Right lung (tissue), 10 donors: ENCODE measurements at places on chromosomes 6 and 20.

DNA sequence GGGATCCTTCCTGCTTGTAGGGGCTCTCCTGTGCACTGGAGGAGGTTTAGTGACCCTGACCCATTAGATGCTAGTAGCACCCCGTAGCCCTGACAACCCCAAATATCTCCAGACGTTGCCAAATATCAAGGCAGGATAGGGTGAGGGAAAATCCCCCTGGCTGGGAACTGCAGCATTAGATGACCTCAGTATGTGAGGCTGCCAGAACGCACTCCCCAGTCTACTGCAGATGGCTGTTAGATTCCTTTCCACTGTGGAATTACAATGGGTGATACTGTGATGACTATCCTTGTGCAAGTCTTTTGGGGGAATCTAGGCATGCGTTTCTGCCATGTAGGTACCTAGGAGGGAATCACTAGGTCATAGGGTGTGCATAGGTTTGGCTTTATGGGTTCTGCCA is 226.3 kb upstream of the KCNG1 start:
- no peak for DNase-seq

DNA sequence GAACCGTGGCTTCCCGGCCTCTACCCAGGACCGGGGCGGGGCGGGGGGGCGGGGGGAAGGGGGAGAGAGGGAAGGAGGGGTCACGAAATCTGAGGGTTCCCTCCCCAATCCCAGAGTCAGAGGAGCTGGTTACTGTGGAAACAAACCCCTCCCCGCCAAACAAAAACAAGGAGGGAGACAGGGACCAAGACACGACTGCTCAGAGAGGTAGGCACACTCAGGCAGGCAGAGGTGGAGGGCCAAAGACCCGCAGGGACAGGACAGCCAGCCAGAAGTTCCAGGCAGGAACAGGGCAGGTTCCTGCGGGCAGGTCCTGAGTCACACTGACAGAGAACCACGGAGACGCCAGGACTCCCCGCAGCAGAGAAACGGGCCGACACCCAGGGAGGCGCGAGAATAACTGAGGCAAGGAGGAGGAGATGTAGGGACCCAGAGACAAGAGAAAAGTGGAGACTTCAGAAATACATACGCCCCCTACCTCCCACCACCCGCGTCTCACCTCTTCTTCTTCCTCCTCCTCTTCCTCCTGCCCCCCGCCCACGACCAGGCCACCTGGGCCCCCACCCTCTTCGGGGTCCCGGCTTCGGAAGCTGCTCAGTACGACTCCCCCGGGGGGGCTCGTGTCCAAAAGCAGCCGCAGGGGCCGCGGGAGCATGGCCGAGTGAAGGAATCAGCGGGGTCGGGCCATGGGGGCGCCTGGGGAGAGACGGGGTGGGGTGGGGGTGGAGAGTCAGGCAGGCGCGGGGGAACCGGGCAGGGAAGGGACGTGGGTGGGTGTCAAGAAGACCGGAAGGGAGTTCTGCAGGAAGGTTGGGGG is 578 bp downstream of the RGL2 start:
- peak; percentile 76 for DNase-seq

DNA sequence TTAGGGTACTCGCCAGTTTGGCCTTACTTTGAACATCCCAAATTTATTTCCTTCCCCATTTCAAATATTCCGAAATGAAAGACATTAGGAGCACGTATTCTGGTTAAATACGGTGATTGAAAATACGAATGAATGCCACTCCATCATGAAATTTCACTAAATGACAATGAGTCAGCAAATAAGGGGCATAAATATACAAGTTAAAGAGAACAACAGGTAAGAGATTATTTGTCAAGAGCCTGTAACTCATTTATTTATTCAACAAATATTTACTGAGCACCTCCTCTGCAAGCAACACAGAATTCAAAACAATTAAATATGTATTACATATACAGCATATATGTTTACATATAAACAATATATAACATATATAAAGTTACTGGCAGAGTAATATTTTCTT is 44.8 kb downstream of the MYB start:
- DNase-seq, result no peak

GRCh38 chr6:122008101-122008999 is 391.1 kb upstream of the HSF2 start:
- no peak for DNase-seq

- DNase-seq, result no peak
Measured at GRCh38 chr6:112475083-112475482, 128.0 kb downstream of the RFPL4B start.

GRCh38 chr6:127376685-127377084 is 33.3 kb upstream of the ECHDC1 start:
- DNase-seq, result no peak

DNA sequence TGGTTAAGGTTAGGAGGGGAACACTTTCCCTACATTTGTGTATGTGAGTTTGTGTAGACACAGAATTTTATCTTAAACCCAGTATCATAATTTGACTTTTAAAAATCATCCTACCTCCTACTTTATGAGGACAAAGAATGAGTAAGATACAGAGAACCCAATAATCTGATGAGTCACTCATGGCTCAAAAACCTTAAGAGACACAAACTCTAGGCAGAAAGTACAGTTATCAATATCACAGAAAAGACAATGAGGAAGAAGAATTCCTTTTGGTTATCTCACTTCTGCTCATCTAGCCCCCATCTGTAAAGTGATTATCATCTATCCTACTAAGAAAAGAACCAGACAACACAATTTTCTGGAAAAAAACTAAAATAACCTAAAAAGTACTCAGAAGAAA is 87.7 kb downstream of the EPB41L2 start:
- no peak for DNase-seq

GRCh38 chr6:151400473-151400872 is 9.1 kb upstream of the ZBTB2 start:
- no peak for DNase-seq

DNA sequence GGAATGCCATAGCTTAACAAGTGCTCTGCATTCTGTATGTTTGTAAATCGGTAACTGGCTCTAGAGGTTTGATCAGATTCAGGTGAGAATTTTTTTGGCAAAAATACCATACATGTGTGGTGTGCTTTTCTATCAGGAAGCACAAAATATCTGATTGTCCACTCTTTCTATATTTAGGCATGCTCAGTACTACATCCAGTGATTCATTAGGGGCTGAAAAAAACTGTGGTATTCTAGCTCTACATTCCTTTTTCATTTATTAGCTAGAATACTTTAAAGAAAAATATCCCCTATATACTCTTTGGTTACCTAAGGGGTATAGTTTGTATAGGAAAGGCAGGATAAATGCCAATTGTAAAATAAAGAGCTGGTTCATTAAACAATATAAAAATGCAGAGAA is 10.6 kb upstream of the ELOVL2 start:
- no peak for DNase-seq

DNA sequence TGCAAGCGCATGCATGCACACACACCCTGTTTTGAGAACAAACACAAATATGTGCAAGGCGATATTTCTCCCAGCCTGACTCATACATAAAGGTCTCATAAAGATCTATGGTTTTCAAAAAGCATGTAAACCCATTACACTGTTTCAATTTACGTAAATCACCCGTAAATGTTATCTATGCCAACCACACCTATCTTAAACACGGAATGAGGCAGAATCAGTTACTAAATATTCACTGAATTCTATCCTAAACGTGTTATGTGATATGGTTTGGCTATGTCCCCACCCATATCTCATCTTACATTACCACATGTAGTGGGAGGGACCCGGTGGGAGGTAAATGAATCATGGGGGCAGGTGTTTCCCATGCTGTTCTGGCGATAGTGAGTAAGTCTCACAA is 621.6 kb downstream of the KIF16B start:
- DNase-seq, result no peak

GRCh38 chr6:45801471-45802289 is 214.0 kb downstream of the CLIC5 start:
- DNase-seq, result no peak

- DNase-seq, result peak; percentile 81
Measured at GRCh38 chr6:143677891-143678791, at the start of gene PHACTR2. PHACTR2 (plus strand) TSS chr6:143677965; CDS start chr6:143678164, 199 bp downstream.

GRCh38 chr6:149423964-149424440 is 23.9 kb downstream of the SUMO4 start:
- no peak for DNase-seq

- no peak for DNase-seq
Measured at GRCh38 chr6:152941746-152942145, 41.1 kb downstream of the FBXO5 start.

DNA sequence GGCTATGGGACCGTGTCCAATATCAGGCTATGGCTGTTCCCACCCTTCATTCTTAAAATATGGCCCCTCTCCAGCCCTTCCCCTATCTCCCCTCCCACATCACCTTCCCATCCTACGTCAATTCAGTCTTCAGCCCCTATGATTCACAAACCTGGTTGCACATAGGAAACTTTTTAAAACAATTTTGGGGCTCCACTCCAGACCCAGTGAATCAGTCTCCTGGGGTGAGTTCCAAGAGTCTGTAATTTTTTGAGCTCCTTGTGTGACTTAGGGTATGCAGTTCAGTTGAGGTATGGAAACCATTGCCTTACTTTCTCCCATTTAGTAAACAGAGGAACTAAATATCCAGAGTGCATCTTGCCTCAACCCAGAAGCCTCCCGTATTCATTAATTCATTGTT is 5.5 kb downstream of the HNF4A start:
- no peak for DNase-seq

DNA sequence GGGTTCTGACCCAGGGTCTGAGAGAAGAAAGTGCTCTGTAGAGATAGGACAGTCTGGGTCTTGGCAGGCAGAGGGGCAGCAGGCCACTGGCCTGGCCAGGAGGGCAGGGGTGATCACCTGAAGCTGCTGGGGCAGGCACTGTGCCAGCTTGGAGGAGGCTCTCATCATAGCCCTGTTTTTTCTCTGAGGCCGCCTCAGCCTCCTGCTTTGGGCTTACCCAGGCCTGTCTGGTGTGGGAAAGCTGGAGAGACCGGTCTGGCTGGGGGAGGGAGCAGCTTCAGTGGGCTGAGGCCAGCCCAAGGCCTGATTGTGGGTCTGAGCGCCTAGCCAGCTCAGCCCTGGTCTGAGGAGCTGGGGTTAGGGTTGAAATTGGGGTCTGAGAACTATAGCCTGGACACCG is 3.9 kb downstream of the LPIN3 start:
- DNase-seq, result no peak

DNA sequence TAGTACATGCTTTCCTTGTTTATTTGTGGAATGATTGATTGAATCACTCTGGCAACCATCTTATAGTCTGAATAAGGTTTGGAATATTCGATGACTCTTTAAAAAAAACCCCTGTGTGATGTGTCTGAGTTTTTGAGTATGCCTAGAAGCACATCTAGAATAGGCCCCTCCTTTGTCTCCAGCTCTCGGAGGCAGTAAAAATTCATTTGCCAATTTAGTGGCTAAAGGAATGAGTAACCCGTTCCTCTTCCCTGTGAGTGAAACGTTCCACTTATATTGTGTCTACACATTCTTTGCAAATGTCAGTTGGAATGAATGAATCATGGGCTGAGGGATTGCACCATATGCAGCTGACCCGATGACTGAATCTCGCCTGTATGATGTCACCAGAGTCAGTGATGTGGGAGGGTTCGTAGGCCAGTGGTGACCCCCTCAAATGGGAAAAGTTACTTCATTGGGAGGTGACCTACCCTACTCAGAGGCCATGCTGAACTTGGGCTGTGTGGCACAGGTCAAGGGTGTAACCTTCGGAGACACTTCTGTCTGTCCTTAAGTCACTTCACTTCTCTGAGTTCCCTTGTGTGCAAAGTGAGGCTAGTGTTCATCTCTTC is 21.6 kb downstream of the MOCS3 start:
- no peak for DNase-seq

GRCh38 chr6:163494279-163494727 is 79.8 kb downstream of the QKI start:
- no peak for DNase-seq

- DNase-seq, result no peak
Measured at GRCh38 chr6:2934057-2934456, 30.9 kb upstream of the SERPINB9 start.

DNA sequence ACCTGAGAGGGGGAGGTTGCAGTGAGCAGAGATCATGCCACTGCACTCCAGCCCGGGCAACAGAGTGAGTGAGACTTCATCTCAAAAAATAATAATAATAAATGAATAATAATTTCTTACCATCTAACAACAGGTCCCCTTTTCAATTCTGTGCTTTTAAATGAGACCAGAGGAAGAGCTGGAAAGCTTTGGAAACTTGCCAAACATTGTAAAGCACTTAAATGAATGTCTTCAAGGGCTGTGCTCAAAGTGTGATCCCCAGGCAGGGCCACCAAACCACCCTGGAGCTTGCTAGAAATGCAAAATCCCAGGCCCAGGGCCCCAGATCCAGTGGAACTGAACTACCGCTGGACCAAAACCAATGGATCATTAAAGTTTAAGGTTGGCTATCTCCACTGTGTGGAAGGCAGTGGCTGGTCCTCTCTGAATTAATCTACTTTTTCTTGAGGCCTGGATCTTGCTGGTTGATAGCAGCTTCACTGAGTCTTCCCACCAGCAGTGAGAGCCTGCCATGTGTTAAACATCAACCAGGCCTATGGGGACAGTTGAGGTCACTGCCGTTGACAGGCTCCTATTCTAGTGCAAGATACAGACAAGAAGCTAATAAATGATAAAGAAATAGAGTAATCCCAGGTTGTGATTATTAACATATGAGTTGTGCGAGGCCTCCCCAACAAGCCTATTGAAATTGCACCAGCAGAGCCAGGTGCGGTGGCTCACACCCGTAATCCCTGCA is 23.7 kb upstream of the TFAP2C start:
- DNase-seq, result no peak

- no peak for DNase-seq
Measured at GRCh38 chr6:134495890-134496248, 178.0 kb upstream of the SGK1 start.

DNA sequence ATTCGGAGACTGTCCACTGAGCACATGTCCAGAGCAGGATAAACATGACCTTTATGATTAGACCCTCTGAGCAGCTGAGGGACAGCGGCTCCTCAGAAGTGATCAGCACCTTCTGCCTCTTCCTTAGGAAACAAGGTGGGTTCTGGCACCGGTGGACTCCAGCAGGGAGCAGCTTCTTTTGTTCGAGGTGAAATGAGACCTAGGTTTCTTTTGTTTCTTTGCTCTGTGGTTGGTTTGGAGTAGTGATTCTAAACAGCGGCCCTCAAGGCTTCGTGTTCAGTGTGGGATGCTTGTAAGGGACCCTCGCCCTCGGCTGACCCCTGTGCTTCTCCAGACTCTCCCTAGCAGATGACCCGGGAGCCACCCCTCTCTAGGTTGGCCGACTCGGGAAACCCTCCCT is 14.6 kb upstream of the FRMD1 start:
- DNase-seq, result no peak

- no peak for DNase-seq
Measured at GRCh38 chr6:31762878-31763618, 592 bp downstream of the SAPCD1 start.

DNA sequence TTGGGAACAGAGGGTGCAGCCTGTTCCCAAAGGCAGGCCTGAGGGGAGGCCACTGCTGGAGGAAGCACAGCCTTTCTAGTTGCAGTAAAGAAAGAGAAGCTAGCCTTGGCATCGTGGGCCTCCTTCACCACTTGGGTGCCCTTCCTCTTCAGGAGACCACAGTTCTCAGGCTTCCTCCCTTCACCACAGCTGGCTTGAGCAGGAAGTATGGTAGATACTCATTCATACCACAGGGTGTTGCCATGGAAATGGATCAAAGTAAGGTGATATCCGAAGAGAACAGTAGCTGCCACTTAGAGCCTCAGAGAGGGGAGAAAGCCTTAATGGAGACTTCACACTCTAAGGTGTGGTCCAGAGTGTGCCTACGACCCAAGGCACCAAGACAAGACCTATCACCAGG is 120.4 kb upstream of the RIPOR2 start:
- DNase-seq, result no peak

GRCh38 chr6:17280552-17281090 is 540 bp upstream of the RBM24 start:
- peak; percentile 51 for DNase-seq
